Skeletal muscle tissue (tissue), 5 donors: ENCODE measurements at places on chromosomes 4 and X. TPM values are rescaled to one million over a fixed set of nuclear protein-coding genes. Genes with fewer than 3 reads are reported as not detected.

NXF2 gene
- not detected for total RNA-seq

PARM1 gene
- 28.7 TPM for total RNA-seq

PRSS12 gene
- total RNA-seq = 10.4 TPM

DAPP1 gene
- total RNA-seq = 1.6 TPM

FGF5 gene
- 0.52 TPM for total RNA-seq

PRDM8 gene
- 1.6 TPM for total RNA-seq

DUSP21 gene
- total RNA-seq = not detected

UGT2B10 gene
- total RNA-seq = 0.52 TPM

TSPAN6 gene
- 36.0 TPM for total RNA-seq

FSTL5 gene
- 2.6 TPM for total RNA-seq

SCML1 gene
- total RNA-seq = 4.2 TPM

PRSS48 gene
- total RNA-seq = not detected

NUDT10 gene
- 1.0 TPM for total RNA-seq

SOD3 gene
- total RNA-seq = 13.6 TPM

RNF150 gene
- 36.5 TPM for total RNA-seq

PAGE1 gene
- not detected for total RNA-seq

SHROOM4 gene
- 3.7 TPM for total RNA-seq

KLB gene
- total RNA-seq = 1.0 TPM
